ENCODE measurements at places on chromosomes 6 and 20. TPM values are rescaled to one million over a fixed set of nuclear protein-coding genes. Genes with fewer than 3 reads are reported as not detected.

Gene ENPP5
- total RNA-seq = not detected

Gene TSPO2
- total RNA-seq = not detected

Gene NHLRC1
- 1.8 TPM for total RNA-seq

Gene DLK2
- total RNA-seq = 7.0 TPM

Gene IL17A
- not detected for total RNA-seq

Gene SLPI
- total RNA-seq = 15.2 TPM

Gene PRR18
- 0.06 TPM for total RNA-seq

Gene OTOR
- total RNA-seq = not detected

Gene TPBG
- total RNA-seq = 36.5 TPM

Gene C6orf58
- not detected for total RNA-seq

Gene WFDC6
- not detected for total RNA-seq

Gene MDFI
- total RNA-seq = 0.89 TPM

Gene APOBEC2
- not detected for total RNA-seq

Gene BPIFA1
- not detected for total RNA-seq

Gene RNF182
- 3.3 TPM for total RNA-seq

Gene HLA-DQB1
- total RNA-seq = not detected

Gene PPP1R16B
- 0.15 TPM for total RNA-seq

Gene PHACTR3
- total RNA-seq = 0.23 TPM

Gene RIMS1
- not detected for total RNA-seq

Gene PBOV1
- total RNA-seq = not detected

Gene WASF1
- 10.0 TPM for total RNA-seq

Gene RIPOR3
- total RNA-seq = not detected

Gene ACSS2
- total RNA-seq = 8.7 TPM

Gene ZKSCAN4
- total RNA-seq = 2.9 TPM

Gene RIN2
- 22.7 TPM for total RNA-seq

Gene OR2H1
- total RNA-seq = not detected

Gene PRICKLE4
- total RNA-seq = 0.64 TPM

Gene HLA-DOA
- total RNA-seq = not detected

Gene PLCB4
- total RNA-seq = 19.5 TPM

Gene KCNG1
- 25.0 TPM for total RNA-seq

Measured in A549 treated with Mapracorat at 1 μM for 4 hours (cell line).